MM.1S (cell line): ENCODE measurements at places on chromosomes 13 and 19.

DNA sequence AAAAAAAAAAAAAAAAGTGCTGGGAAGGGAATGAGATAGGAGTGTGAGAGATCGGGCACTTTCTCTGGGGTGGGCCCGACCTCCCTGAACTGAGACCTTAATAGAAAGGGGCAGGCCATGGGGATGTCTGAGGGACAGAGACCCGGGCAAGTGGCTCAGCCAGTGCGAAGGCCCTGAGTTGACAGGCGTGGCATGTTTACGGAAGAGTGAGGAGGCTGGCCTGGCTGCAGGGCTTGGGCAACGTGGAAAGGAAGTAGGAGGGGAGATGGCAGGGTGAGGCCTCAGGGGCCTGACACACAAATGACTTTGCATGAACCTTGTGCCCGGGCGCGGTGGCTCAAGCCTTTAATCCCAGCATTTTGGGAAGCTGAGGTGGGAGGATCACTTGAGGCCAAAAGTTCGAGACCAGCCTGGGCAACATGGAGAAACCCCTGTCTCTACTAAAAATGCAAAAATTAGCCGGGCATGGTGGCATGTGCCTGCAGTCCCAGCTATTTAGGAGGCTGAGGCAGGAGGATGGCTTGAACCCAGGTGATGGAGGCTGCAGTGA is 13.9 kb downstream of the FCHO1 start:
- no peak for DNase-seq
- H3K4me1 ChIP-seq: no peaks in the 10 kb centered on the region
- H3K27ac ChIP-seq: no peak overlapping the region

- peaks cover 49% of the 10 kb centered on the region for H3K27me3 ChIP-seq
- H3K4me3 ChIP-seq: no peak overlapping the region
Observed at GRCh38 chr19:45499196-45500180, 1.2 kb downstream of the PPM1N start.

DNA sequence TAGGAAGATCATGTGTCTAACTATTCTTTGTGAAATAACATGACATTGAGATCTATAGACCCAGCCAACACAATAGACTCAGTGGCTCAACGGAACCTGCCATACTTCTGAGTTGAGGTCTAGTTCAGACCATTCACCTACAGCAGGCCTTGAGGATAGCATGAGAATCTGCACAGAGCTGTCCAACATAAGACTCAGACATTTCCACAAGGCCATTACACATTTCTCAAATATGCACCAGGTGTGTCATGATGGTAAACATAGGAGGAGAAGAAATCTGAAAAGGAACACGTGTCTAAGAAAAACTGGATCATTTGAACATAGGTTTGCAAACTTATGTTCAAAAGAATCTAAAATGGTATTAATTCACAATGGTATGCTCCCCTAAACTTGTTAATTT is 421.4 kb downstream of the SLITRK6 start:
- H3K27ac ChIP-seq: no peak overlapping the region
- H3K4me3 ChIP-seq: no peak overlapping the region
- H3K4me1 ChIP-seq: peaks cover 6% of the 10 kb centered on the region
- DNase-seq: no peak

DNA sequence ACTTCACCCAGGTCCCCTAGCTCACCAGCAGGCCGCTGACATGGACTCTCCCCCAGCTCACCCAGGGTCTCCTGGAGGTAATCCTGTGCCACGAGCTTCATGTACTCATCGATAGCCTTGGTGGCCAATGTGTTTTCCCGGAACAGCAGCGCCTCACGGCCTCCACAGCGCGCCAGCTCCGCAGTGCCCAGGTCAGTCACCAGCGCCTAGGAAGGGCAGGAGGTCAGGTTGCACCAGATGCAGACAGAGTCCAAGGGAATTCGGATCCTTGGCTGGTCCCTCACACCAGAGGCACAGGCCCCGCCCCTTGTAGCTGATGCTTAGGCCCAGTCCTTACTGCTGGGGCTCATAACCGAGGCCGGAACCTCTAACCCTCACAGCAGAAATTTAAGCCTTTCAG is 6.7 kb upstream of the WIZ start:
- no peak for DNase-seq
- no peak overlapping the region for H3K27ac ChIP-seq
- no peak overlapping the region for H3K4me3 ChIP-seq
- H3K4me1 ChIP-seq: no peaks in the 10 kb centered on the region
- H3K36me3 ChIP-seq: no peaks in the 10 kb centered on the region; the same call in none of the 2 replicates

- no peaks in the 10 kb centered on the region for H3K36me3 ChIP-seq
- H3K27me3 ChIP-seq: no peaks in the 10 kb centered on the region
- H3K27ac ChIP-seq: peak overlapping the region; percentile 43; the same call in 1 of the 2 replicates
- no peaks in the 10 kb centered on the region for H3K4me1 ChIP-seq
Observed at GRCh38 chr13:75635101-75635827, 866 bp upstream of the LMO7 start.

GRCh38 chr13:30113983-30114570 is 193.3 kb downstream of the KATNAL1 start:
- H3K4me1 ChIP-seq: no peaks in the 10 kb centered on the region
- no peak for DNase-seq
- H3K27ac ChIP-seq: no peak overlapping the region

DNA sequence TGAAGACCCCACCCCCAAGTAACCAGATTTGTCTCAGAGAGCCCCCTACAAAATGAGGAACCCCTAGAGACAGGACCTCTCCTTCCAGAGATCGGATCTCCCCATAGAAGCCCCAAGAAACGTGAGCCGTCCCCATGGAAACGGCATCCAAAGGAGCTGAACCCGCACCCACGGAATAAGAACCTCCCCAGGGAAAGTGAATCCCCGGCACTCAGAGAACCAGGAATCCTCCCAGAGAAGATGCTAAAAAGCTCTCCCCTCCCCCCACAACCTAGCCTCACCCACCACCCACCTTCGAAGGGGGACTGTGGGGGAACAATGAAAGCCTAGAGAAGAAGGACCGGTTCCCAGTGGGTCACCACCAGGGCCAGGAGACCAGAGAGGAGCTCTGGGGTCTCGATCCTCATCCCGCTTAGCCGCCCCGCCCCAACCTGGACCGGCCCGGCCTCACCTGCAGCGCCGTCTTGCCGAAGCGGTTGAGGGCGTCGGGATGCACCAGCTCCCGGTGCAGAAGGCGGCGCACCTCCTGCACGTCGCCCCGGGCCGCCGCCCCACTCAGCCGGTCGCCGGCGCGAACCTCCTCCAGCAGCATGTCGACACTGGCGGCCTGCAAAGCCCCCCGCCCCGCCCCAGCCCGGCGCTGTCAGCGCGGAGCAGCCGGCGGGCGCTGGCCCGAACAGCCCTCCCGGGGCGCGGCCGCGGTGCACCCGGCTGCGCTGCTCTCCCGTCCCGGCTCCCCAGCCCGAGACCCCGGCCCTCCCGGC is 535 bp downstream of the CDKN2D start:
- no peaks in the 10 kb centered on the region for H3K27me3 ChIP-seq
- peak overlapping the region; percentile 75 for H3K4me3 ChIP-seq
- H3K36me3 ChIP-seq: no peaks in the 10 kb centered on the region
- peaks cover 27% of the 10 kb centered on the region for H3K4me1 ChIP-seq

DNA sequence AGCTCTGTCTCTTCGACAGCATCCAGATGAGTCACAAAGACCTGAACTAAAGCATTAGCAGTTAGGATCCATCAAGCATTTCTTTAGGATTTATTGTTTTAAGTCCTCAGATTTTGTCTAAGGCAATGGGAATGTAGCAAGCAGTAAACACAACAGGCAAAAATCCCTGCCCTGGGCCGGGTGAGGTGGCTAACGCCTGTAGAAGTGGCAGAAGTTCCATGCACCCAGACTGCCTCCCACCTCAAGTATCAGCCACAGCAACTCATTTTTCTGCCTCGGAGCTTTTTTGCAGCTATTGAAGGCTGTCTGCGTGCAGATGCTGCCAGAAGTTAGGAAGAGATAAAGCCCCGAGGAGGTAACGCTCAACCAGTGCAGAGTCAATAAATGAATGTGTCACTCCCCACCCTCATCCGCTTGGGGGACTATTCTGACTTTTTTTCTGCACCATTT is 47.1 kb upstream of the MRI1 start:
- no peaks in the 10 kb centered on the region for H3K4me1 ChIP-seq
- no peak overlapping the region for H3K27ac ChIP-seq
- no peaks in the 10 kb centered on the region for H3K36me3 ChIP-seq
- DNase-seq: no peak
- peaks cover 93% of the 10 kb centered on the region for H3K27me3 ChIP-seq
- H3K4me3 ChIP-seq: no peak overlapping the region

DNA sequence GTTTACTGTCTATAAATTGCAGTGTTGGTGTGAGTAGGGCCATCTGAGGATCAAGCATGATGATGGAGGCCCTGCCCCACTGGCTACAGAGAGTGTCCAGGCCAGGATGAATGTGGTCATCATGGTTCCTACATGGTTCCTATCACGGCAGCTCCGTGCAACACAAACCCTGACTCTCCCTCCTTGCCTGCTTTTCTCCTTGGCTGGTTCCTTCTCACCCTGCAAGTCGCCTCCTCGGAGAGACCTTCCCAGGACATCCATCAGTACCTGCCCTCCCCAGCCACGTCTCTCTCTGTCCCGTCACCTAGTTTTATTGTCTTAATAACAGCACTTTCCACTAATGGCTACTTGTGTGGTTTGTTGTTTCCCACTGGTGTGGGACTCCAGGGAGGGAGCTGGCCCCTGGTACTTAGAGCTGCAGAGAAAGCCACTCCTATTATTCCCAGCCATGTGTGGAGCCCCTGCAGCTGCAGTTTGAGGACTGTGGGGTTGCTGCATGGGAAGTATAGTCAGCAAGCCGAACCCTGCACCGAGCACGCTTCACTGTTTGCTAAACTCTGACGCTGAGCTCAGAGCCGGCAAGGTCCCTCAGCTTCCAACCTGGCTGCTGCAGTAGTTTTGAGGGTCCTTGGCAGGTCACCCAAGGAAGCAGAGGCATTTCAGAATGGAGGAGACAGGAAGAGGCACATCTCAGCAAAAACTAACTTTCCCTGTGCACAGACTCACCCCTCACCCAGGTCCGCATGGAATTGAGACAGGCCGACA is 146.4 kb upstream of the VSTM2B start:
- H3K27ac ChIP-seq: no peak overlapping the region
- H3K4me3 ChIP-seq: no peak overlapping the region
- no peaks in the 10 kb centered on the region for H3K36me3 ChIP-seq
- DNase-seq: no peak
- H3K27me3 ChIP-seq: peaks cover 21% of the 10 kb centered on the region

DNA sequence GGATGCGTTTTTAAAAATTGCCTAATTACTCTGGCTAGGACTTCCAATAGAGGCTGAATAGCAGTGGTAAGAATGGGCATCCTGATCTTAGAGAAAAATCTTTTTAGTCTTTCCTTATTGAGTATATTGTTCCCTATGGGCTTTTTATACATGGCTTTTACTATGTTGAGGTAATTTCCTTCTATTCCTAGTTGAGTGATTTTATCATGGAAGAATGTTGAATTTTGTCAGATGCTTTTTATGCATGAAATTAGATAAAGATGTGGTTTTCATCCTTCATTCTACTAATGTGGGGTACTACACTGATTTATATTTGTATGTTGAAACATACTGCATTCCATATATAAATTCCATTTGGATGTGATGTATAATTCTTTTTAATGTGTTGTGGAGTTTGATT is 2673.8 kb downstream of the PCDH9 start:
- no peak overlapping the region for H3K27ac ChIP-seq
- no peaks in the 10 kb centered on the region for H3K4me1 ChIP-seq
- no peaks in the 10 kb centered on the region for H3K27me3 ChIP-seq
- H3K4me3 ChIP-seq: no peak overlapping the region
- no peak for DNase-seq

DNA sequence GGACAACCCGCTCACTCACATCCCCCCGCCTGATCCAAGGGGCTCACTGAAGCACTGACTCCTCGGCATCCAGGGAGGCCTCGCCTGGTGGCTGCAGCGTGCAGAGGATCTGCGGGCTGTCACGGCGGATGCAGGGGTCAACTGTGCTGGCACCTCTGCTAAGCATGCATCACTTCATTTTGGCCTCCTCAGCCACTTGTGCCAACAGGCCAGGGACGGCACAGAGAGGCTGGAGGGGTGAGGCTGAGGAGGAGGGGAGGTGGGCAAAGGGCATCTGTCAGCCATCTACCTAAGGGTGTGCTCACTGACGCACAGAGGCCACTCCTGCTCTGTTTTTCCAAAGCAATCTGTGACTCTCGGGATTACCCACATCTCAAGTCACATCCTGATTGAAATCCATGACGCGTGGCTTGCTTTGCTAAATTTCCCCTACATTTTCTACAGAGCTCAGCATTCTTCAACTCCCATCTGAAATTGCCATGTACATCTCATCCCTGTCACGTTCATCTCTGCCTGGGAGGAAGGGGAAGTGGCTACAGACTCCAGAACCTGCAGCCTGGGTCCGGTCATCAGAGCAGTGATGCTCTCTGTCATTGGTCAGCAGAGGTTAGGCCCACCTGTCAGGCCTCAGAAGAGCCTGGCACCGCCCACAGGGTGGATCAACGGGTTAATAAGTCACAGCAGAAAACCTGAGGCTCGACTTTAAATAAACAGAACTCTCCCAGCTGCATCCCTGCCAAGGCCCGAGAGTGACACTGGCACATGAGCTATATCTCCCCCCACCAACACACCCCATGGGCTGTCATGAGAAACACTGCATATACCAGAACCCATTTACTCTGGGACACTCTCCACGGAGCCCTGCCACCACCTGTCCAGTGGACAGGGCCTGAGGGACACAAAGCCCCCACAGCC is 17.6 kb downstream of the ELL start:
- H3K4me3 ChIP-seq: no peak overlapping the region
- peaks cover 19% of the 10 kb centered on the region for H3K4me1 ChIP-seq
- no peak for DNase-seq
- H3K27me3 ChIP-seq: no peaks in the 10 kb centered on the region
- no peak overlapping the region for H3K27ac ChIP-seq

DNA sequence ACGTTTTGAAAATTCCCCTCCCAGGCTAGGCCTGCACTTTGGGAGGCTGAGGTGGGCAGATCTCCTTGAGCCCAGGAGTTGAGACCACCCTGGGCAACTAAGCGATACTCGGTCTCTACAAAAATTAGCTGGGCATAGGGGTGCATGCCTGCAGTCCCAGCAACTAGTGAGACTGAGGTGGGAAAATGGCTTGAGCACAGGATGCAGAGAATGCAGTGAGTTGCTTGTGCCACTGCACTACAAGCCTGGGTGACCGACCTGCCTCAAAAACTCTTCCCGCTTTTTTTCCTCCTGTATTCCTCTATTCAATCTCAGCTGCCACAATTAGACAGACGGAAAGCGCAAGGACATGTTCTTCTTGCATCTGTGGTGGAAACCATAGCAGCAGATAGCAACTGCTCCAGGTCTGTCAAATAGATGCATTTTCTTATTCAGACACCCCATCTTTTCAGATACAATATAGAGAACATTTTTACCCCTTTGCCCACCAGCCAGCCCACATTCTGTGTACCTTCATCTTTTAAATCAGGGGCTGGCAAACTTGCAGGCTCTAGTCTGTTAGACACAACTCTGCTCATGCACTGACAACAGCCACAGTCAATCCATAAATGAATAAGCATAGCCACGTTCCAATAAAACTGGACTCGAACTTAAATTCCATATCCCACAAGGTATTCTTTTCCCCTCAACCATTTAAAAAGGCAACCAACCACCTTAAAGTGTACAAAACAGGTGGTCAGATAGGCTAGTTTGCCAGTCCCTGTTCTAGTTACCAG is 4.8 kb downstream of the TPT1 start:
- H3K27me3 ChIP-seq: no peaks in the 10 kb centered on the region
- DNase-seq: no peak
- no peak overlapping the region for H3K27ac ChIP-seq
- H3K4me1 ChIP-seq: 0 out of 2 replicates have a peak, but pooled peaks cover 7% of the 10 kb centered on the region
- H3K36me3 ChIP-seq: peaks cover 12% of the 10 kb centered on the region; the same call in 1 of the 2 replicates
- no peak overlapping the region for H3K4me3 ChIP-seq

- no peak overlapping the region for H3K27ac ChIP-seq
- H3K27me3 ChIP-seq: no peaks in the 10 kb centered on the region
- no peaks in the 10 kb centered on the region for H3K4me1 ChIP-seq
- H3K36me3 ChIP-seq: no peaks in the 10 kb centered on the region
Observed at GRCh38 chr13:19890030-19890429, 26.6 kb upstream of the ZMYM5 start.

GRCh38 chr13:78598966-78599644 is 4.2 kb downstream of the POU4F1 start:
- no peak overlapping the region for H3K27ac ChIP-seq
- no peak for DNase-seq
- no peaks in the 10 kb centered on the region for H3K27me3 ChIP-seq
- 0 out of 2 replicates have a peak, but pooled peaks cover 2% of the 10 kb centered on the region for H3K4me1 ChIP-seq
